ENCODE measurements at places on chromosomes 6 and 20.

GRCh38 chr6:132977413-132977812, 163.0 kb downstream of the RPS12 start:
- no peak overlapping the region for H3K4me3 ChIP-seq
- no peak for DNase-seq
- no peaks in the 10 kb centered on the region for H3K27me3 ChIP-seq

DNA sequence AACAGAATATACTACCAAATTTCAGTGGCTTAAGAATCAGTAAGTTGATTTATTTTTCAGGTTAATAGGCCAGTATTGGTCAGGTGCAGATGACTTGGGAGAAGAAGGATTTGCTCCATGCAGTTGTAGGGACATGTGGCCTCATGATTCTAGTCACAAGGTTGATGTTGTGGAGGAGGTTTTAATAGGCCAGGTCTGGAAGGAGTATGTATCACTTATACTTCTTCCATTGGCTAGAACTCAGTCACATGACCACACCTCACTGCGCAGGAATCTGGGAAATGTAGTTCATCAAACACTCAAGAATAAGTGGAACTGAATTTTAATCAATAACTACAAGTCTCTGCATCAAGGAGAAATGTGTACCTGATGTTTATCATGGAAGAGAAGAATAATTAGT, 281.5 kb upstream of the QKI start:
- no peaks in the 10 kb centered on the region for H3K27me3 ChIP-seq
- no peak overlapping the region for H3K27ac ChIP-seq
- no peak for DNase-seq
- no peak overlapping the region for H3K4me3 ChIP-seq
- peaks cover 8% of the 10 kb centered on the region for H3K4me1 ChIP-seq
- no peaks in the 10 kb centered on the region for H3K36me3 ChIP-seq

DNA sequence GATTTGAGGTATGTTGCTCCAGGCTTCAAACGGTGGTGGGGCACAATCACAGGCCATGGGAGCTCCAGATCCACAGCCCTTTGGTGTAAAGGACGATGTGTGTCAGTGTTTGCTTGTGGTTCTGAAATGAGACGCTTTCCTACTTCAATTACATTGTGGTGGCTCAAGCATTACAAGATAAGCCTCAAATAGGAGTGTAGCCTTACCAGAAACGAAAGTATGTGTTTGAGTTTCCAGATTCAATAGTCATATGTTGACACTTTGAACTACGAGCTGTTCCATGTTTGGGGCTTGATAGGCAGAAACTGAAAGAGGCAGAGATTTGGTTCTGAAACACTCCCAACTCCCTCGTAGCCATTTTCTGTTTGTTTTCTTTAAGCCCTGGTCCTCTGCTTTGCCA, 187.1 kb downstream of the MYLK4 start:
- no peak overlapping the region for H3K4me3 ChIP-seq
- no peaks in the 10 kb centered on the region for H3K4me1 ChIP-seq
- DNase-seq = no peak
- no peak overlapping the region for H3K27ac ChIP-seq

DNA sequence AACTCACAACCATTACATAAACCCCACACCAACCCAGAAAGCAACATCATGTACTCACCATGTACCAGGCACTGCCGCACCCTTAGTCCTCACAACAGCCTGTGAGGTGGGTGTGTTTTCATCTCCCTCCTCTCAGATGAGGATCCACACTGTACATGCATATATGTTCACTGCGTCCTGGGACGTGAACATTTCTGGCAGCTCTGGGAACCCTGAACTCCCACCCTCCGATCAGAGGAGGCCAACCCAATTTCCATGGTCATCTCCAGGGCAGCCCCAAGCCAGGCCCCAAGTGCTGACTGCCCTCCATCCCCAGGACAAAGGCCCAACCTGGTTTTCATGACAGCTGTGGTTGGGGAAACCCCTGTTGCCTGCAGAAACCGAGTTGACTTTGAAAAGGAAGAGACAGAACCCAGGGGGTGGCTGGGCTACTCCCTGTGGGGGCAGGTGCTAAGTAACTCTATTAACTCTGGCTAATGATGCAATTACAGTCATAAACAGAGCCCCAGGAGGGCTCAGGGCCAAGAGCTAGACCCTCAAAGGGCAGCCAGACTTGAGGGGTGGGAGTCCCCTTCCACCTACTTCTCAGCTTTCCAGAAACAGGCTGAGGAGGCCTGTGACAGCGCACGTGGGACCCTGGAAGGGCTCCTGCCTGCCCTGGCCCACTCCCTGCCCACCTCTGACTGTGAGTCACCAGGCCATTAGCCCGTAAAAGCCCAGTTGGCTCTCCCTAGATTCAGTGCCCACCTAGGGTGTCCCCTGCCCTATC, 2.6 kb downstream of the TFEB start:
- H3K27ac ChIP-seq = no peak overlapping the region
- peaks cover 15% of the 10 kb centered on the region for H3K4me1 ChIP-seq
- no peaks in the 10 kb centered on the region for H3K27me3 ChIP-seq

DNA sequence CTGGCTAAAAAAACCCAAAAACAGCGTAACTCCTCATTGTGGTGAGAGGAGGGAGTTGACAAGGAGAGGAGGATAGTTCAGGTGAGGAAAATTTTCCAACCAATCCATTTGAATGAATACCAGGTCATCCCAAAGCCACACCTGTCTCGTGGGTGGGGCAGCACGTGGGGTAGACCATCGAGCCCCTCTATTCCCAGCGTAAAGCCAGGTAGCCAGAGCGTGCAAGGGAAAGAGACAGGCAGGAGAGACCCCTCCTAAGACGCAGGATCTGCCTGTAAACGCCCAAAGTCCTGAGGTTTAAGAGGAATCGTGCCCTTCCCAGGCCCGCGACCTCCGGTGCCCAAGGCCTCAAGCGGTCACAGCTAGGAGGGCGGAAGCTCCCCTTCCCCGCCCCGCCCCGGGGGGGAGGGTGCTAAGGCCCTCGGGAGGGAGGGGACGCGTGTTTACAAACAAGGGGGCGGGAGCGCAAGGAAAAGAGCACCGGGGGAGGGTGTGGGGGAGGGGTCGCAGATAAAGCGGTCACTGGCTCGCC, 712 bp downstream of the RXRB start:
- H3K4me1 ChIP-seq = peaks cover 57% of the 10 kb centered on the region
- no peak for DNase-seq
- peak overlapping the region; percentile 97 for H3K4me3 ChIP-seq
- peak overlapping the region; percentile 97 for H3K27ac ChIP-seq

GRCh38 chr6:4794140-4794707, 18.0 kb downstream of the CDYL start:
- H3K27ac ChIP-seq = no peak overlapping the region
- no peaks in the 10 kb centered on the region for H3K27me3 ChIP-seq
- no peaks in the 10 kb centered on the region for H3K36me3 ChIP-seq
- H3K4me3 ChIP-seq = no peak overlapping the region

Measured in Calu3 (cell line).